ENCODE measurements at places on chromosomes 12 and 14.

GRCh38 chr12:3311027-3311402 is 180.0 kb upstream of the PRMT8 start:
- DNase-seq, result peak; percentile 40

GRCh38 chr12:112303004-112303403 is 79.2 kb downstream of the HECTD4 start:
- DNase-seq, result no peak

DNA sequence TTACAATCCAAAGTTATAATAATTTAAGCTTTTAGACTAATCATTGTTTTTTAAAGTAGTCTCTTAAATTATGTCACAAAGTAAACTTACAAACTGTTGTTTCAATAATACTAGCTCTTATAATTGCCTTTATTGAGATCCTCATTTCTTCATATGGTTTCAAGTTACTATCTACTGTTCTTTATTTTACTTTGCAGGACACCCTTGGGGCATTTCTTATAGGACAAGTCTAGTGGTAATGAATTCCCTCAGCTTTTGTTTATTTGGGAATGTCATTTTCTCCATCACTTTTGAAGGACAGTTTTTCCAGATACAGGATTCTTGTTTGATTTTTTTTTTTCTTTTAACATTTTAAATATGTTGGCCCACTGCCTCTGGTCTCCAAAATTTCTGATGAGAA is 8.1 kb upstream of the ZFP36L1 start:
- DNase-seq, result no peak

- DNase-seq, result no peak
Observed at GRCh38 chr14:81946834-81947798, 413.5 kb upstream of the SEL1L start.

- no peak for DNase-seq
Observed at GRCh38 chr12:25578411-25579143, 25.5 kb upstream of the LMNTD1 start.

Measured in 8988T (cell line).